ENCODE measurements at places on chromosomes 1 and 21. TPM values are rescaled to one million over a fixed set of nuclear protein-coding genes. Genes with fewer than 3 reads are reported as not detected.

CENPS gene
- 46.3 TPM for polyA plus RNA-seq

- peaks cover 40% of the 10 kb centered on the region for H3K4me1 ChIP-seq
- no peaks in the 10 kb centered on the region for H3K36me3 ChIP-seq
- DNase-seq: no peak
- no peaks in the 10 kb centered on the region for H3K27me3 ChIP-seq
- no peak overlapping the region for H3K4me3 ChIP-seq
These were observed 17.8 kb downstream of the TMEM51 start for GRCh38 chr1:15171271-15171908.

CD52 gene
- 3.3 TPM for polyA plus RNA-seq

- H3K36me3 ChIP-seq: no peaks in the 10 kb centered on the region
- no peaks in the 10 kb centered on the region for H3K27me3 ChIP-seq
- H3K4me3 ChIP-seq: no peak overlapping the region
These were observed 24.8 kb upstream of the ELOA start for GRCh38 chr1:23718482-23718881.

GRCh38 chr1:58911841-58912499 lies 128.1 kb upstream of the JUN start:
- no peaks in the 10 kb centered on the region for H3K36me3 ChIP-seq
- H3K4me1 ChIP-seq: no peaks in the 10 kb centered on the region
- no peaks in the 10 kb centered on the region for H3K27me3 ChIP-seq
- DNase-seq: no peak
- H3K27ac ChIP-seq: no peak overlapping the region
- H3K4me3 ChIP-seq: no peak overlapping the region

Data from cardiac muscle cell (in vitro differentiated cells and primary cell).